Progenitor cell of endocrine pancreas (in vitro differentiated cells): ENCODE measurements at places on chromosomes 2 and 18. TPM values are rescaled to one million over a fixed set of nuclear protein-coding genes. Genes with fewer than 3 reads are reported as not detected.
A peak's percentile ranks its signal among the peaks of the same experiment; 100 is the strongest.

STEAP3 gene
- 3.9 and 6.8 TPM in 2 replicates for total RNA-seq

DNA sequence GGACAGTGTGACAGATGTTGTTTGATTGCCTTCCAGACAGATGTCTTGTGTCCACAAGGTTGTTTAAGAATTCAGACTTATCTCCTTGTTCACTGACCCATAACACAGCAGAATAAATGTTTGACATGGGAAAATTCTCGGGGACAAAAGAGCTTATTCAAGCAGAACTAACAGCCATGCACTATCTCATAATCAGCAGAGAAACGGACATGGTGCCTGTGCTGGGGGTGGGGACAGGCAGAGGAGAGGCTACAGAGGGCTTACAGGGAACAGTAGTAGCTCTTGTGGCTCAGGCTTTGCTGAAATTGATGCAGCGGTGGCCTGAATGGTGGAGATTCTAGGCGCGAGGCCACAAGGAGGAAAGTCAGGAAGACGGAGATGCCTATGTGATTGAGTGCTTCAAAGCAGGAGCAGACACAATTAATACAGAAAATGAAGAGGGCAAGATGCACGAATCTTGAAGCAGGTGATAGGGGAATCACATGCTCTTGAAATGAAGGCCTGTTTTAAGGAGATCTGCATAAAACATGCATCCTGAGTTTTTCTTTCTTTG, 62.0 kb upstream of the CAB39 start:
- H3K27me3 ChIP-seq, result no peaks in the 10 kb centered on the region
- peaks cover 2% of the 10 kb centered on the region for H3K36me3 ChIP-seq
- no peak for DNase-seq
- H3K4me3 ChIP-seq, result peak overlapping the region; percentile 50
- peaks cover 11% of the 10 kb centered on the region for H3K4me1 ChIP-seq
- peak overlapping the region; percentile 9 for H3K27ac ChIP-seq

DNA sequence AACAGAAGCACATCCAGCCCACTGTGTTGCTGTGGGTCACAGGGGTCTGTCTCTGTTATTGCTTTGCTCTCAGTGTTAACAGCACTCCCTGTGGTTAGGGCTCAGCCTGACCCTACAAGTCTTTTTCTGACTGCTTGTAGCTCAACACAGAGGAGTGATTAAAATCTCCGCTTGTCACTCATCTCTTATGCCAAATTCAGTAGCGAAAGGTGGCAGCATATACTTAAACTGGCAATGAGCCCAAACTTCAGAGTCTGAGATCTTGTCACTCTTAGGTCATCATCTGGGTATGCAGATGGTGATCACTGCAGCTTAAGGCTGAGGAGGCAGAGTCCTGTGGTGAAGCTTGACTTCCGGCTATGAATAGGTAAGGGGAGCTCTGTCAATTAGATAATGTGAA, 63.3 kb upstream of the CSRNP3 start:
- no peaks in the 10 kb centered on the region for H3K36me3 ChIP-seq
- no peak for DNase-seq
- H3K4me1 ChIP-seq, result no peaks in the 10 kb centered on the region
- H3K27me3 ChIP-seq, result no peaks in the 10 kb centered on the region

TUBA4A gene
- total RNA-seq, result 8.3 and 9.1 TPM in 2 replicates

MRO gene
- total RNA-seq, result 0.13 TPM in 1 of 2 replicates, not detected in the other

GAL3ST2 gene
- 0.51 and 0.84 TPM in 2 replicates for total RNA-seq

TLX2 gene
- total RNA-seq, result 0.33 TPM in 1 of 2 replicates, not detected in the other

MRPL53 gene
- 61.3 and 64.1 TPM in 2 replicates for total RNA-seq

FBXO36 gene
- total RNA-seq, result 3.9 and 4.0 TPM in 2 replicates

DNA sequence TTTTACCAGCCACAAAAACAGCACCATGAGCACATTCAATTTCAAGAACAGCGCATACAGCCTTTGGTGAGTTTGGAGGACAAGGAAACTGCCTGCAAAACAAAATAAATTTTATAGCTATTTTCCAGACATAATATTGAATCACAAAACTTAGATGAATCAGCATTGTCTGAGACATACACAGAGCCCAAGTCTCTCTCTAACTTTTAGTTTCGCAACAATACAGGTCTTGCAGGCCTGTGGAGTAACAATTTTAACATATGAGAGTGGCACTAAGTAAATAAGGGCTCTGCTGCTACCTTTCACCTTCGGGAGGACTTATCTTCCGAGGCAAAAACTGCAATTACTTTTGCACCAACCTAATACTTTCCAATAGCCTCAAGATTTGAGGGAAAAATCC, 56.1 kb upstream of the PEX13 start:
- no peaks in the 10 kb centered on the region for H3K27me3 ChIP-seq
- no peak for DNase-seq
- H3K27ac ChIP-seq, result no peak overlapping the region
- H3K4me3 ChIP-seq, result no peak overlapping the region
- peaks cover 5% of the 10 kb centered on the region for H3K4me1 ChIP-seq

CPLX4 gene
- total RNA-seq, result not detected in 2 replicates

SRD5A2 gene
- 0.07 TPM in 1 of 2 replicates, not detected in the other for total RNA-seq

DNA sequence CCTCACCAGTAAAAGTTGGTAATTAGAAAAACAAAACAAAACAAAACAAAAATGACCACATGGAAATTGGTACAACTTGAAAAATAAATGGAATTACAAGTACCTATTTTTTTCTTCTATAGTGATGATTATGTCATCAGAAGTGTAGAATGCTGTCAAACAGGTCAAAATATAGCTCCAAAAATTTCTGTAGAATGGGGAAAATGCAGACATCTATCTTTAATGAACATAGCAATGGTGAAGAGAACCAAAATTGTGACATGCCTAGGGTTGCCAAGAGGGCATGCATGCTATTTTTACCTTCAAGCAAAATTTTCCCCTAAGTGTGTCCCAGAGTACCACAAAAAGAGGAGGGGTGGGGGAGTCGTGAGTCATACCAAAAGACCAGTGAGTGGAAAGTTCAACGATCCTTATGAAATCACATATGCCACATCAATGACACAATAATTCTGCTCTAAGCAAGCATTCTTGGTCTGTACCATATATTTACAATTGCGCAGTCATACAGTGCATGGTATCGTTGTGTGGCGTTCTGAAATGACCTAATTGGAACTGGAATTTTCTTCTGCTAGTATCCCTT, 1436.4 kb downstream of the SUCLG1 start:
- H3K27me3 ChIP-seq, result no peaks in the 10 kb centered on the region
- no peak for DNase-seq
- no peaks in the 10 kb centered on the region for H3K4me1 ChIP-seq
- H3K4me3 ChIP-seq, result no peak overlapping the region
- no peaks in the 10 kb centered on the region for H3K36me3 ChIP-seq

DNA sequence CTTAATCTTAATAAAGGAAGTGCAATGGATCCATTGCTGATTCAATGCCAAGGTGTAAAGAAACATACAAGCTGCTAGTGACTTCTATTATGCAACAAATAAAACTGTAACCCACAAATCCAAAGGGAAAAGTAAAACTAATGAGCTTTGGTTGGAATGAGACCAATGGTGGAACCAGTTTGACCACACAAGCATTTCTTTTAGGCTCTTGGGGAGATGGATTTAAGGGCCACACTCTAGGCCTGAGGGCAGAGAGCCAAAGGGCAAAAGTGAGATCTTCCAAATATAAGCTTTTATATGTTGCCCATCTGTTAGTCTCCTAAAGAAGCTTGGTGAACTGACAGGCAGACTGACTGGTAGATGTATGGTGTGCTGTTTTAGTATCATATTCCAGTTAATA, 41.5 kb upstream of the MMADHC start:
- peaks cover 1% of the 10 kb centered on the region for H3K36me3 ChIP-seq
- no peak overlapping the region for H3K4me3 ChIP-seq
- H3K4me1 ChIP-seq, result peaks cover 13% of the 10 kb centered on the region
- H3K27ac ChIP-seq, result no peak overlapping the region
- DNase-seq, result no peak

- no peaks in the 10 kb centered on the region for H3K27me3 ChIP-seq
- H3K4me1 ChIP-seq, result peaks cover 2% of the 10 kb centered on the region
- peaks cover 2% of the 10 kb centered on the region for H3K36me3 ChIP-seq
- H3K4me3 ChIP-seq, result no peak overlapping the region
- H3K27ac ChIP-seq, result no peak overlapping the region
- no peak for DNase-seq
Observed at GRCh38 chr2:62089658-62090057, 106.3 kb upstream of the B3GNT2 start.

- H3K27ac ChIP-seq, result no peak overlapping the region
- H3K4me1 ChIP-seq, result peaks cover 8% of the 10 kb centered on the region
- DNase-seq, result no peak
- no peaks in the 10 kb centered on the region for H3K36me3 ChIP-seq
- H3K27me3 ChIP-seq, result peaks cover 52% of the 10 kb centered on the region
Observed at GRCh38 chr2:162082036-162082435, 8.0 kb upstream of the DPP4 start.

DNA sequence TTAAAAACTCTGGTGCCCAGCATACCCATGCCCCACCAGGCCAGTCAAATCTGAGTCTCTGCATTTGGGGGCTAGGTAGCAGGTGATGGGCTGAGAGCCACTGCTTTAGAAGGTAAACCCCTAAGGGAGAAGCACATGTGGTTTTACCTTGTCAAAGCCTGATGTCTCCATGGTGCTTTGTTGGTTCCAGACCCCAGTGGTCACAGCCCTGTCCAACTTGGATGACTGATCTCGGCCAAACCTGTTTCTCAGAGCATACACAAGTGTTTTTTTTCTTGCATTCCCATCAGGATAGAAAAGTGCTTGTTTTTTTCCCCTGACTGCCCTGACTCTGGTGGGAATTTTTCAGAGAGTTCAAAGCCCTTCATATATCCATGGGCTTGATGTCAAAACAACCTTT, 13.5 kb downstream of the PLB1 start:
- no peak overlapping the region for H3K4me3 ChIP-seq
- no peak for DNase-seq
- H3K27ac ChIP-seq, result no peak overlapping the region
- H3K36me3 ChIP-seq, result peaks cover 3% of the 10 kb centered on the region

- no peak overlapping the region for H3K27ac ChIP-seq
- H3K36me3 ChIP-seq, result no peaks in the 10 kb centered on the region
- H3K4me3 ChIP-seq, result no peak overlapping the region
- no peak for DNase-seq
- H3K4me1 ChIP-seq, result no peaks in the 10 kb centered on the region
Observed at GRCh38 chr2:143356736-143357446, 227.7 kb downstream of the ARHGAP15 start.

GRCh38 chr2:139885921-139886498, 1105.8 kb upstream of the NXPH2 start:
- H3K4me1 ChIP-seq, result no peaks in the 10 kb centered on the region
- H3K4me3 ChIP-seq, result no peak overlapping the region
- no peak for DNase-seq
- H3K27me3 ChIP-seq, result no peaks in the 10 kb centered on the region

GRCh38 chr2:479031-479430, 191.1 kb upstream of the ALKAL2 start:
- no peak for DNase-seq
- H3K4me3 ChIP-seq, result no peak overlapping the region
- no peaks in the 10 kb centered on the region for H3K27me3 ChIP-seq
- no peaks in the 10 kb centered on the region for H3K36me3 ChIP-seq
- H3K27ac ChIP-seq, result no peak overlapping the region
- H3K4me1 ChIP-seq, result no peaks in the 10 kb centered on the region

DNA sequence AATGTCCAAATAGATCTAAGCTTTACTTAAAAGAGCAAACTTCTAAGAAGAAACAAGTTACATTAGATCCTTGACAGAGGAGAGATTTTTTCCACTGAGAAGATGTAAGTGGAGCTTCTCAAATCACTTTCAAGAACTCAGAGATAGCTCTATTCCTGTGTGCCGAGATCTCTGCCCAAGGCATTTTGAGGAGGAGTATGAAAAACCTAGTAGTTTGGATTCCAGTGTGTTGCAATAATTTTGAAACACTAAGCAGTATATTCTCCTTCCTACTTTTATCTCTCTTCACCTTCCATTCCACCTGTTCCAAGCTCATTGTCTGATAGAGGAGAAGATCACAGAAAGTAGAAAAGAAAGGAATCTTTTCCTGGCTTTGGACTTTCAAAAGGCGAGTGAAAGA, 192.0 kb upstream of the TANK start:
- H3K4me3 ChIP-seq, result no peak overlapping the region
- no peak overlapping the region for H3K27ac ChIP-seq
- peaks cover 1% of the 10 kb centered on the region for H3K4me1 ChIP-seq
- no peak for DNase-seq
- H3K36me3 ChIP-seq, result no peaks in the 10 kb centered on the region

- H3K4me3 ChIP-seq, result no peak overlapping the region
- H3K27me3 ChIP-seq, result peaks cover 21% of the 10 kb centered on the region
- H3K4me1 ChIP-seq, result peaks cover 6% of the 10 kb centered on the region
- no peak for DNase-seq
- H3K27ac ChIP-seq, result no peak overlapping the region
Observed at GRCh38 chr2:16386431-16386830, 279.2 kb downstream of the CYRIA start.

DNA sequence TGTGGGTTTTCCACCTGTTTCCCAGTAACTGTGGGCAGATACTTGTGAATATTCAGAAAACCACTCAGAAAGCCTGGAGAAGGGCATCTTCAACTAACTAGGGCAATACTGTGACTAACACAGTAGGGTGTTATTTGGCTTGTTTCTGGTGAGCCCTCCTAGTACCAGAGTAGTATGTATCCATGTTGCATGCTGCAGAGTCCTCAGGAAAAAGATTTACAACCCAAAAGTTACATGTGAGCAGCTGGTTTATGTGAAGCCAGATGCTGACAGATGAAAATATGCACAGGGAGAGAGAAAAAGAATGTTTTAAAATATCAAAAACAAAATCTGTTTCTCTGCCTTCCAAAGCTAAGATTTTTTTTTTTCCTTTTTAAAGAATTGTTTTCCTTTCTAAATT, 333.2 kb upstream of the UBE2E3 start:
- H3K4me3 ChIP-seq, result no peak overlapping the region
- no peaks in the 10 kb centered on the region for H3K27me3 ChIP-seq
- no peak overlapping the region for H3K27ac ChIP-seq
- no peak for DNase-seq
- no peaks in the 10 kb centered on the region for H3K36me3 ChIP-seq

- DNase-seq, result no peak
- H3K4me1 ChIP-seq, result no peaks in the 10 kb centered on the region
- H3K27me3 ChIP-seq, result peaks cover 3% of the 10 kb centered on the region
- H3K36me3 ChIP-seq, result no peaks in the 10 kb centered on the region
- H3K4me3 ChIP-seq, result no peak overlapping the region
- H3K27ac ChIP-seq, result no peak overlapping the region
Observed at GRCh38 chr2:126222278-126222677, 433.7 kb upstream of the GYPC start.

- H3K4me1 ChIP-seq, result peaks cover 7% of the 10 kb centered on the region
- H3K27ac ChIP-seq, result no peak overlapping the region
- DNase-seq, result no peak
- H3K36me3 ChIP-seq, result no peaks in the 10 kb centered on the region
- H3K27me3 ChIP-seq, result peaks cover 36% of the 10 kb centered on the region
- peak overlapping the region; percentile 22 for H3K4me3 ChIP-seq
Observed at GRCh38 chr2:38528008-38528442, 74.7 kb downstream of the HNRNPLL start.

DNA sequence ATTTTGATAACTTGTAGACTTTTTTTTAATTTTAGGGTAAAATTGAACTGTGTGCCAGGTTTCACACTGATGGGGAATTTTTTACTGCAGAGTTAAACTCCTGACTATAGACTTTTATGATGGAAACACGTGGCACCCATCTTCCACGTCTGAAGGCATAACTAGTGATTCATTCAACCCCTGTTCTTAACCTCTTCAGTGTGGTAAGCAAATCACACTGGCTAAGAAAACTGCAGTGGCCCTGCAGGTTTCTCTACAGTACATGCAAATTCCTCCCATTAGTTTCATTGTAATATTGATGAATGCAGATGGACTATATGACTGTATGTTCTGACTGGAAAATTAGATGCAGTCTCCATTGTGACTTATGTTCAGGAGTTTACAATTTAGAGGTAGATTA, 47.2 kb downstream of the SMAD4 start:
- H3K27me3 ChIP-seq, result no peaks in the 10 kb centered on the region
- DNase-seq, result no peak
- H3K36me3 ChIP-seq, result peaks cover 33% of the 10 kb centered on the region
- H3K27ac ChIP-seq, result no peak overlapping the region
- no peak overlapping the region for H3K4me3 ChIP-seq
- H3K4me1 ChIP-seq, result no peaks in the 10 kb centered on the region
